Fibroblast of skin of right quadriceps (primary cell): ENCODE measurements at places on chromosomes 5 and 9.
A peak's percentile ranks its signal among the peaks of the same experiment; 100 is the strongest.

DNA sequence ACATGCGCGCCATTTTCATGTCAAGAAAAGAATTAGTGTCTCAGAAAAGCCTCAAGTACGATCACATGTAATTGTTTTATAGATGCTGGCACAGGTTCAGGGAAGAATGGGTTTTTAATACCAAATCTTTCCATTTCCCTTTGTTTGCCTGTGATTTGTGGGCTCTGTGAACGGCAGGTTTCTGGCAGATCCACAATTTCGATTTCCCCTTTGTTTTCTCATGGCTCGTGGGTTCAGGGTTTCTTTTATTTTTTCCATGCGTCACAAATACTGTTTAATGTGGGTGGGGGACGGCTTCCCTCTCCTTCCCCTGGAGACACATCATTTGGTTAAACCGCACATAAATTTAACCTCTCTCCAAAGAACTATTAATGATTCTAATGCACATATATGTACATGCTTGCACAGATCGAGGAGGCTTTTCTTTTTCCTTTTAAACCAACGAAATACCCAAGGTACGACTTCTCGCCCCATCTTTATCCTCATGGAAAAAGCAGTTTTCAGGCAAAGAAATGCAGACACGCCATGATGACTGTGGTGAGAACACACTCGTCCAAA is 195.9 kb downstream of the SLIT3 start:
- DNase-seq = peak; percentile 82

DNA sequence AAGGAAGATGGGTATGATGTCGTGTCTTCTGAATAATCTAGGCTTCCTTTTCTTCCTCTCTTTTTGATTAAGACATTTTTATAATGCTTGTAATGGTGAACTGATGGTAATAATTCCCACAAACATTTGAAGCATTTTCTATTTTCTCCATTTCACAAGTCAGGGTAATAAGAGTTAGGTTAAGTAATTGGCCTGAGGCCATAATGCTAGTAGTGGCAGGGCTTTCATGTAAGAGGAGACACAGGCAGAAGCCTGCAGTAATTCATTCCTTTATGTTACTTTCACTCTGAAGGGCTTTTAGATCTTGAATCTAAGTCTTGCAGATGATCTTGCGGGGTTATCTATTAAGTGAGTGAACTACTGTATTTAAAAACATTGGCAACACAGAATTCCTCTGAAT is 374.9 kb downstream of the MAT2B start:
- DNase-seq = peak; percentile 90

GRCh38 chr5:106094839-106095238 is 1575.9 kb downstream of the EFNA5 start:
- no peak for DNase-seq

DNA sequence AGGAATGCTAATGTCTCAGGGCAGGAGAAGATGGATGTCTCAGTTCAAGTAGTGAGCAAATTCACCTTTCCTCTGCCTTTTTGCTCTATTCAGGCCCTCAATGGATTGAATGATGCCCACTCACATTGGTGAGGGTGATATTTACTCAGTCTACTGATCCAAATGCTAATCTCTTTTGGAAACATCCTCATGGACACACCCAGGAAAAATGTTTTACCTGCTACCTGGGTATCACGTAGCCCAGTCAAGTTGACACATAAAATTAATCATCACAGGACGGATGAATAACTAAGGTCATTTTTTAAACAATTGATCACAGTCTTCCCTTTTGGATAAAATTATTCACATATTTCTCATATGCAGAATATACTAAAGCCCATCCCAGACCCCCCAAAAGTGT is 63.0 kb upstream of the JAK2 start:
- no peak for DNase-seq

DNA sequence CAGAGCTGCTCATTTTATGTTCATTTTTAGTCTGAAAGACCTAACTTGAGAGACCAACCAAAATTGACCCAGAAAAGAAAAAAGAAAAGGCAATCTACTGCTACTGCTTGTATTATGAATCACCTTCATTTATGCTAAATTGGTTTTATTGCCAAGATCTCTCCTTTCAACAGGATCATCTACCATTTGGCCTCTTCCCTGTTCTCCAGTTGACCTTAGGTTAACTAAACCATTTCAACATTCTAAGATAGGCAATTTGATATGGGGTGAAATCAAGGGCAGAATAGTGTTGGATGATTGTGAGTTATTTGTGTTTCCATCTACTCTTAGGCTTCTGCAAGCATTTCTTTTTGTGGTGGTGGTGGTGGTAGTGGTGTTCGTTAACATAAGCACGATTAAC is 48.3 kb upstream of the POU4F3 start:
- DNase-seq = peak; percentile 36

DNA sequence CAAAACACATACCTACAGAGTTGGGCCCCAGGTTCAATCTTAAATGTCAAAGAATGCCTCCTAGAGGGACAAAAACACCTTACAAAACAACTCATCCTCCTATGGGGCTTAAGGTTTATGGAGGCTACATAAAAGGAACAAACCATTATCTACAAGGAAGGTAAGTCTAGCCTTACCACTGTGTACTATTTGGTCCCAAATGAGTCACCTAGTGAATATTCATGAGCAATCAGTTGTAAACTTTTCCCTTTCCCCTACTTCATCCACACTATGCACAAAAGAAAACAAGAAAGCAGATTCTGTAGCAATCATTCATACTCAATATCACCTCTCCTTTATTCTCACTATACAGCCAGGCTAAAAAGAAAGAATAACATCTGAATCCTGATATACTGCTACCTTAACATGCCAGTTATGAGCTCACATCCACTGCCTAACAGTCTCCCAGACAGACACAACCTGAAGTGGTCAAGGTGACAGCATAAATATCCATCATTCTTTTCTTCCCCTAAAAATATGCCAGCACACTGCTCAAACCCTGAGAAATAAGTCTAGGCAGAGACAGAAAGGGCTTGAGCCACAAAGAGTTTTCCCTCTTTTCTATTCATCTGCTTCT is 6.2 kb downstream of the OXCT1 start:
- DNase-seq = peak; percentile 24

DNA sequence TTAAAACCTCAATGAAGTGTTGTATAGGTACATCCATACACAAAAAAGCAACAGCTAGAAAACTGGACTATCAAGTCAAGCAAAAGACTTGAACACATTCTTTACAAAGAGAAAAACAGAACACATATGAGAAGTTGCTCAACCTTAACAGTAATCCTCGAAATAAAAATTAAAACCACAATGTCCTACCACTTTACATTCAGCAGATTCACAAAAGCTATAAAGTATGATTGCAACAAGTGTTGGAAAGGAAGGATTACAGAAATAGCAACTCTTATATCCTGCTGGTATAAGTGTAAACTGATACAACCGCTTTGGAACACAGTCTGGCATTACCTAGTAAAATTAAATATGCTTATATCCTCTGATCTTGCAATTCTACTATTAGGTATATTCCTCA is 28.5 kb upstream of the GOLGA1 start:
- DNase-seq = no peak

- no peak for DNase-seq
Observed at GRCh38 chr5:98786191-98786853, 12.9 kb downstream of the RGMB start.

DNA sequence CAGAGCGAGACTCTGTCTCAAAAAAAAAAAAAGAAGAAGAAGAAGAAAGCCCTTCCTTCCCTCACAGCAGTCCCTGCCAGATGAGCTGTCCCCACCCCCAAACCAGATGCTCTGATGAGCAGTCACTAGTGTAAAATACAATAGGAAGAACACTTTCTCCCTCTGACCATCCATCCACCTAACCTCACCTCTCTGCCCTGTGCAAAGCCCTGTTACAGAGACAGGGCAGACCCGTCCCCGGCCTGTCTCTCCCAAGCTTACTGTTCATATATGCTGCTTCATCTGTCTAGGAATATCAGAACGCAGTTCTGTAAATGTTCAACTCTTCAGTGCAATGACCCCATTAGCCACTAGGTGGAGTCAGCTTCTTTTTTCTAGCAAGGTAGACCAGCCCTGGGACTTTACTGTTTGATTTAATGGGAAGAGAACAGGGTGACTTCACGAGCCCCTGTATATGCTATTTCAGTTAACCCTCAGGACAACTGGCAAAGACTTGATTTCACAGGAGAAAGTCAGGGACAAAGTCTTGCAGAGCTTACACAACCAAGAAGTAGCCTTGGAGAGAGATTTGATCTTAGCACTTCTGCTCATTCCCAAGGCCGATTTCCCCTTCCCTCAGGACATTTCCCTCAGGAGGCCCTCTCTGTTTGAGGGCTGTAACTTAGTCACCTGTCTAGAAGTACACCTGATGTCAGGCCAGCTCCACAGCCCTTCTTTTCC is 14.9 kb upstream of the FGFR4 start:
- peak; percentile 80 for DNase-seq

DNA sequence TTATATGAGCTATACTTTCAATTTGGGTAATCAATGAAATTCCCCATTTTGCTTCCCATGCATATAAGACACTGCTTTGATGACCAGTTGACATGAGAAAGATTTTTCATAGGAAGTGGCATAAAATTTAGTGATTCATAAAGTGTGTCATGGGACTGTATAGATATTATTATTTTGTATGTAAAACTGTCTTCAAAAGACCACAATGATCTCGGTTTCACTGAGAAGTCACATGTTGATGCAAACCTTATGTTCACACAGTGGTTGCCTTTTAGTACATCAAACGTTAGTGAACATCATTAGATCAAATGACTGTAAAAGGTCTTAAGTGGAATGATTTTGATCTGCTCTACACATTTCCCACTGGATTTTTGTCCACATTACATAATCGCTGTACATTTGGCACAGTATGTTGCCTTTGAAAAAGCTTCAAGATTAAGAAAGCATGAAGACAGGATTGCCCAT is 349.2 kb upstream of the MEF2C start:
- peak; percentile 16 for DNase-seq

DNA sequence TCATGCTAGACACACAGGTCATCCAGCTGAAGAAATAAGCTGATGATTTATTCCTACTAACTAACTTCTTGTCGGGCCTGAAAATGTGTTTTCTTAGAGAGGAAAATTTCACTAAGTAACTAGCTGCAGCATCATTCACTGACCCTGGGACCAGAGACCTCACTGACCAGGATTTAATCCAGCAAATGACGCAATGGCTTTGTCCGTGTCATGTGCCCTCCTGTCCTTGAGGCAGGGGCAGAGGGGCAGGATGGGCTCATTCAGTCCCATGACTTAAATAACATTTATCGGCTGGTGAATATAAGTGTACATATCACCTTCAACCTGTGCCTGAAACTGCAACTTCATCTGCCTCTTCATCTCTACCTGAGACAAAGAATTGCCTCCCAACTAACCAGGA is 154.8 kb downstream of the SEMA5A start:
- no peak for DNase-seq

DNA sequence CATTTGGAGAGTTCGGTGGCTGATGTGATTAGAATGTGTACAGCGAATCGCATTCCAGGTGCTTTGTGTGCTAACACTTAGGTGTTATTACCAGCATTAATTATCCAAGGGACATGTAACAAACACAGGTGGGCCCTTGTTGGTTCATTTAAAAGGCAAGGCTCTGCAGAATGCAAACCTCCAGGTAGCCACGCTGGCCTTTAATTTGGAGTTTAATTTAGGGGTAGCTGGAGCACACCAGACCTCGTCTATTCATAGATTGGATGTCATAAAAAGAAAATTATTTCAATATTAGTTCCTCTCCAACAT is 191.1 kb downstream of the MAT2B start:
- DNase-seq = no peak

DNA sequence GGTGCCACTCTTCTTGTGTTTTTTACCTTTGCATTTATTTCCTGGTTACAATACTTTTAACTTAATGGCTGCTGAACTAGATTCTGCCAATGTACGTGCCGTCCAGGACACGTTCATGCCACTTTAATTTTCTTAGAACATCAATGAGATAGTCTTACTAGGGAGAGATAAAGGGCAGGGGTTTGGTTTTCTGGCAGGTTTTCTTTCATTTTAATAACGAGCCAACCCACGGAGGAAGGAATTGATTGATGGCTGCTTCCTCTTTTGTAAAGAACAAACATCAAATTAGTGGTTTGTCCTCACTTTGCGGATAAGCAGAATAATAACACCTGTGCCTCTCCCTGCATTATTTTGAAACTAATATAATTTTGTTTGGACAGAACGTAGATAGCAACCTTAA is 135.7 kb downstream of the DOCK8 start:
- no peak for DNase-seq

- no peak for DNase-seq
Observed at GRCh38 chr9:80792726-80793125, 896.6 kb downstream of the TLE1 start.

DNA sequence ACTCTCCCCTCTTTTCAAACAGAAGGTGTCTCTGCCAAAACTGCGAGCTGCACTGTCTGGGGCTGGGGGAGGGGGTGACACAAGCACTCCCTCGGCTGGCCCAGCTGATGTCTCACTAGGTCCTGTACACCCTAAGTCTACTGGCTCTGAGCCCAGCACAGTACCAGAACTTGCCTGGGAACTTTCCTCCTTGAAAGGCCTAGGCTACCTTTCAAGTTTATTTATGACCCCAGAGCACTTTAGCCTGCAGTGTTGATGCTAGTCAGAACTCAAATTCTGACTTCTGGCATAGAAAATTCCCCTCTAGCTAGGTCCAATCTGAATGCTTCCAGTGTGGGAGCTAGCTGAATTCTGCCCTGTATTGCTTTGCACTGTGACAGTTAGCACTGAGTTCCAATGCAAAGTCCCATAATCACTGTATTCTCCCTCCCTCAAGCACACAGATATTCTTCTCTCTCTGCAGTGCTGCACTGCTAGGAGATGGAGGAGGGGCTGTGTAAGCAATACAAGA is 10.5 kb downstream of the LURAP1L start:
- peak; percentile 25 for DNase-seq

DNA sequence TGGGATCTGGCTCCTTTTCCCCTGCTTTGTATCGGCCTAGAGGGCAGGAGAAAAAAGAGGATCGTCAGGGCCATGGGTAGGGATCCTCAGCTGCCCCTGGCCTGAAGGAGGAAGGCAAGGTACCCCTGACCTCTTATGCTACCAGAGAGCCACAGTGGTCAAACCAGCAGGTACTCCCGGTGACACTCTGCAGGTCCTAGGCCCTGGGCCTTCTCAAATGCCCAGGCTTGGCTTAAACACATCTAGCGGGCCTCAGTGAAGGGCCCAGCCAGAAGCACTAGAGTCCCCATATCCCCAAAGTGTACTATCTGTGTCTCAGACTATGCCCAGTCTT is 3.5 kb downstream of the IRF1 start:
- no peak for DNase-seq

DNA sequence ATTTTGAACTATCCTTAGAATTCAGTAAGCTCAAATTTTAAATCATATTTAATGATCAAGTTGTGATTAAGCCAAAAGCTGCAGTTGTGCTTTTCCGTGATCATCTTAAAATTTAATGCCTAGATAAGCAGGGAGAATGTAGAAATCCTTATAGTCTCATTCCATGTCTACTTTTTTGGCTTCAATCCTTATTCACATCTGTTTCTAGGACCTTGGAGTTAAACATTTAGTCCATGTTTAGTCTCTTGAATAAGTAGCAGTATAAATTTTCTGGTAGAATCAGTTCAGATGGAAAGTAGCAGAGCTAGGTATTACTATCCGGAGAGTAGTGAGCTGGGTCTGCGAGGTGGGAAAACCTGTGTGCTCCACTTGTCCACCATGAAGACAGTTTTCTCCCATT is 59.3 kb upstream of the RIOK2 start:
- no peak for DNase-seq
